ENCODE measurements at places on chromosomes 12 and 14.

DNA sequence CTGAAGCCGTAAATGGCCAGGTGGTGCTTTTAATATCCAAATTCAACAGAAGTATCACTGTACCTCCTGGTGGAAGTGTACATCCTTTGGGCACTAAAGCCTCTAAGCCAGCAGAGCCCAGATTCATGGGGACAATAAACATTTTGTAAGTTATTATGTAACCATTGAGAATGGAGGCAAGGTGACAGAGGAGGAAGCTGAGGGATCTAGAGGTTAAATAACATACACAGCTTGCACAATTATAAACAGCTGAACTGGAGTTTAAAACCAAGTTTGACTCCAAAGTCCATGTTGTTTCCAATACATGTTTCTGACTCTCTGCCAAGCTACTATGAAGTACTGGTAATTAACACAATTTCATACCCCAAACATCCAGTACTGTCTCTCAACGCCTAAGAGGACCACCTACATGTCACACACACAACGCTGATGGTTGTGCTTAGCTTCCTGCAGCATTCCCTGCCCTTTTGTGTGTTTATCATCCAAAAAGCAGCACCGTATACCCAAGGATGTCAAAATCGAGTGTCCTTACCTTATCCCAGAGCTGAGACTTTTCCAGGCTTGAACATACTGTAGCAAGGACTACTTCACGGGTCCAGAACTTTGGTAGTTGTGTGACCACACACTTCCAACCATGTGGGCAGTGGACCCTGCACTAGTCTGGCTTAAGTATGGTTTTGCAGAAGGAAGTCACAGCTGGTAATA, 41.3 kb downstream of the EGLN3 start:
- no peak for DNase-seq

- no peak for DNase-seq
These were observed 506 bp downstream of the EMP1 start for GRCh38 chr12:13197032-13197431.

DNA sequence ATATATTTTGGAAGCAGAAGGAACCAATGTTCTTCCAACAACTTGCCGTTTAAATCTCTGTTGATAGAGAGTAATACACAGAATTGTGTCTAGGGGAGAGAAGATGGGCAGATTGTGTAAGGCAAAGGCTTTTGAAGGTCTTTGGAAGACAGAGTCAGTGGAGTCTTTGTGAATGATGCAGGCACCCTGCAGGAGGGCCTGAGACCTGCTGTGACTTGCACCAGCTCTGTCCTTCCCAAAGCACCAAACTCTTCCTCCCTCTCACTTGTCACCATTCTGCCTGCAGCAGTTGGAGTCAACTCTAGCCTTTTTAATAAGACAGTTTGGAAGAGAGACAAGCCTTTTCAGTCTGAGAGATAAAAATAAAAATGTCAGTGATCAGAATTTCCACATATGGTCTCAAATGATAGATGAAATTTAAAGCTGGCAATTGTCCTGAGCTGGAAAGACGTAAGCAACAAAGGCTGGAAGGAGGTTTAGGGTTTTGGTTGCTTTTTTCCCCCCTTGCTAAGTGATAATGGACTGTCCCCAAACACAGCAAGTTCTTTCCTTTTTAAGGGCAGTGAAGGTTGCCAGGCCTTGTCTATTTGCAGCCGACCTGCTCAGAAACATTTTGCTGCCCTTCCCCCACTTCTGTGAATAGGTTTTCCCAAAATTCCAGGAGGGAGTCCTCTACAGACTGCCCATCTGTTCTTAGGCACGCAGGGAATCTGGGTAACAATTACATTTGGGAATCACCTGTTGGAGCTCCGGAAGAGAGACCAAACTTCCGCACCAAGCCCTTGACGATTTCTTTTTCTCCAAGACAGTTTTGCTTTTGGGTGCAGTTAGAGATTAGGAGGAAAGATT, 103.0 kb upstream of the NTF3 start:
- no peak for DNase-seq

DNA sequence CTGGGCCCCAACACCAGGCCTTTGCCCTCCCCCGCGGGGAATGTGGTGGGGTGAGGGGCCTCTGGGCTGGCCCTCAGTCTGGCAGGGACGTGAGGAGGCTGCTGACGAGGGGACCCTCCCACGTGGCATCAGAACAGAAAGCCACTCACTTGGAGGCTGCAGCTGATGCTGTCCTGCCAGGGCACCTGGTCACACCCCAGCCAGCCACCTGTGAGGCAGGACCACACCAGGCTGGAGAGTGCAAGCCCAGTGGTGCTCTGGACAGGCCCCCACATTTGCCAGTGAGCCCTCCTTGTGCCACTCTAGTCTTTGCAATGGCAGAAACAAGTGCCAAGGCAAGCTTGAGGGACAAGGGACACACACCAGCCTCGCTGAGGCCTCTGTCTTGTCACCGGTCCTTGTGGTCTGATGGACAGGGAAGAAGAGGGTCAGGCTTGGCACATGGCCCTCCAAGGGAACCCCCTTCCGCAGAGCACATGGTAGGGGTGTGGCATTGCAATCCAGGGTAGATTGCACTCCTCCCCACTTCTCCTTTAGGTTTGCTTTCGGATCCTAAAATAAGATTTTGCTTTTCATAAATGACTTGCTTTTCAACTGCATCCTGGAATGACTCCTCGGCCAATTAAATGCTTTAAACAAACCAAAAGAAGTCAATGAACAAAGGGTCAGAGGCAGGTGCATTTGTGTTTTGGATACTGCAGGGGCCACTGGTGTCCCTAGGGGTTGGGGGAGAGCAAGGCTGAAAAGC, 53.7 kb downstream of the CCDC88C start:
- no peak for DNase-seq

DNA sequence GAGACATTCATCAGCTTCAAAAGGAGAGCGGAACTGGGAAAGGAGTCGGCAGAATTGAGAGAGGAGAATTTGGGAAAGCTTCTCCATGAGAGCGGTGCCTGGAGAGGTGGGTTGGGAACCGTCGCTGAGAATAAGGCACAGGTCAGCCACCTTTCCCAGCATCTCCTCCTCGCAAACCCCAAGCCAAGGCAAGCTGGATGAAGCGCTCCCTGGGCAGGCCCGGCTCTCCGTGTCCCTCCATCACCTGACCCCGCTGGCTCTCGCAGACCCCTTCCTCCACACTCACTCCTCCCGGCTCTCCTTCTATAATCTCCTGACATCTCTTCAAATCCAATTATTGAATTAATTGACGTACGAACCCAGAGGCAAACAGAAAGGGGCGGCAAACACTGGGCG, 18.9 kb upstream of the ATP5MC2 start:
- no peak for DNase-seq

- no peak for DNase-seq
These were observed 337.6 kb upstream of the CLEC14A start for GRCh38 chr14:38593476-38593875.

- no peak for DNase-seq
These were observed 34.4 kb downstream of the DDX51 start for GRCh38 chr12:132109741-132110140.

GRCh38 chr12:45292486-45293195, 76.7 kb downstream of the ANO6 start:
- no peak for DNase-seq

GRCh38 chr12:47114481-47114892, 34.7 kb upstream of the AMIGO2 start:
- DNase-seq, result no peak

DNA sequence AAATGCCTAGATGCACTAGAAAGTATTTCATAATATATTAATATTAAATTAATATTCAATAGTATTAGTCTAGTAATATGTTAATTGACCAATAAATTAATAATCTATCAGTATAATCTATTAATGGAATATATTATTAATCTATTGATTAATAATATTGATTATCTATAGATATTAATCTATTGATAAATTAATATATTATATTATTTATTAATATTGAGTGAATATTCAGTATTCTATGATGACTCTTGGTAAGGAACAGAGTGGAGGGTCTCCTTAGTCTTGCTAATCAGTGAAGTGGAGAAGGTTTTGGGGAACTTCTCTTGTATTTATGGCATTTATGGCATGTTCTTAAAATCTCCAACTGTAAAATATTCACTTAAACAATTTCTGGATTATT, 679.3 kb upstream of the FLRT2 start:
- no peak for DNase-seq

DNA sequence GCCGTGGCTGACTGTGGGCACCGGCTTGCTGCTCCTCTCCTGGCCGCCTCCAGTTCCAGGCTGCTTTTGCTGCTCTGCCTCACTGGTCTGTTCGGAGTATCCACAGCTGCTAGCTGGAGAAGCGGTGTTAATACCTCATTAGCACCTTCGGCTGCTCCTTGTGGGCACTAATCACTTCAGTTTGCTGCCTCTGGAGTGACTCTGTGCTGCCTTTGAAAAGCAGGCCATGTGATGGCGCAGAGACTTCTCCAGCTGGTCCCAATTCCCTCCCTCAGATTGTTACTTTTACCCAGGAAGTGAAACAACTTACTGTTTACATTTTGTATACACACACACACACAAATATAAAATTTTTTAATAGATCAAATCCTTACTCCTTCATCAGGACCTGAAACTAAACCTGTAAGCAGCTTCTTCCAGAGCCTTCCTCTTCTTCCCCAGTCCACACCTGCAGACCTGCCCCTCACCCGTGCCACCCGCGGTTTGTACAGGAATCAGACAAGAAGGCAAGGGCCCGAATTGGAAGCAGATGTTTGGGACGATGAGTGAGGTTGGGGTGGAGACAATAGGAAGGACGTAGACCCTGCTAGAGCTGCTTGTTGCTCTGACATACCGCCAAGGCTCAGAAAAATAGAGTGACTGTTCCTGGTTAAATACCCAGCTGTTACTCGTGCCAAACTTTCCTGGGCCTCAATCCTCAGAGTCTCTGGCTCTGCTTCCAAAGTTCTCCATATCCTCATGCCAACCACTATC, 41.5 kb upstream of the LTBP2 start:
- DNase-seq, result no peak

- DNase-seq, result no peak
These were observed 27.3 kb upstream of the CHPT1 start for GRCh38 chr12:101670007-101670671.

- DNase-seq, result no peak
These were observed 170.0 kb downstream of the ZFP36L1 start for GRCh38 chr14:68622856-68623255.

- DNase-seq, result no peak
These were observed 10.8 kb upstream of the PSMA6 start for GRCh38 chr14:35281341-35281740.

GRCh38 chr14:105502446-105503295, 11.6 kb downstream of the TEDC1 start:
- DNase-seq, result no peak

- no peak for DNase-seq
These were observed 94.3 kb downstream of the SLC25A21 start for GRCh38 chr14:37078131-37078530.

DNA sequence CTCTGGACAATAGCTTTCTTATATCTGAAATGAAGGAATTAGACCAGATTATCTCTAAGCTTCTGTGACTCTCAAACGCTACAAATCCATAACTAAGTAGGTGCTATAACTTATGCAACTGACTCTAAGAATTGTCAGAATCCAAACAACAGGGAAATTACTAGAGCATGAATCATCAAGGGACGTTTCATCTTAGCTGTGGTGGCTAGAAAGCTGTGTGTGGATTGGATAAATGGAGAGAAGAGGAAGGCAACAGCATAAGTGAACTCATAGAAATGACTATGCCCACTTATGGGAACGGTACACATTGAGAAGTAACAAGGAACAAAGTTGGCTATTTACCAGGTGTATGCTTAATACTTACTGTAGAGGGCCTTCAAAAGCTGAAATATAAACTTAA, 96.0 kb upstream of the NEDD1 start:
- DNase-seq, result no peak

- no peak for DNase-seq
These were observed 12.2 kb upstream of the CALCOCO1 start for GRCh38 chr12:53739214-53740129.

DNA sequence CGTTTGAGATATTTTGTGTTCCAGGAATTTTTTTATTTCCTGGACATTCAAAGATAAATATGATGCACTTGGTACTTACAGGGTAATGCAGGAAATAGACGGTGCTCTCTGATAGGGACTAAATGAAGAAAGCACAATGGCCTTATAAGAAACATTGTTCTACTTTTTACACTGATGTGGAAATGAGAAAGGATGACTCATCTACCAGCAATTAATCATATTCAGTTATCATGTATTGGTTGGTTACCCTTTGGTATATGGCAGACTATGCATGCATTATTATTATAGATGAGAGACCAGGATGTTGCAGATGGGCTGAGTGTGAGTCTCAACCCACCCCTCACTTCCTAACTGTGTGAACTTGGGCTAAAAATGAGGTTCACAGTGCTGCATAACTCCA, 222.2 kb downstream of the FLRT2 start:
- DNase-seq, result no peak

GRCh38 chr14:95535226-95536021, 574 bp downstream of the GLRX5 start:
- DNase-seq, result no peak

GRCh38 chr14:63770187-63770807, 42.4 kb upstream of the SGPP1 start:
- DNase-seq, result no peak

- DNase-seq, result no peak
These were observed 42.9 kb upstream of the TESC start for GRCh38 chr12:117142094-117142493.

- no peak for DNase-seq
These were observed 3.6 kb downstream of the YBX3 start for GRCh38 chr12:10719482-10719881.

- no peak for DNase-seq
These were observed 427.5 kb downstream of the SNAPC1 start for GRCh38 chr14:62189698-62190097.

GRCh38 chr14:104290058-104290667, 151.8 kb downstream of the KIF26A start:
- no peak for DNase-seq

- no peak for DNase-seq
These were observed 95.1 kb upstream of the COCH start for GRCh38 chr14:30779210-30779609.

DNA sequence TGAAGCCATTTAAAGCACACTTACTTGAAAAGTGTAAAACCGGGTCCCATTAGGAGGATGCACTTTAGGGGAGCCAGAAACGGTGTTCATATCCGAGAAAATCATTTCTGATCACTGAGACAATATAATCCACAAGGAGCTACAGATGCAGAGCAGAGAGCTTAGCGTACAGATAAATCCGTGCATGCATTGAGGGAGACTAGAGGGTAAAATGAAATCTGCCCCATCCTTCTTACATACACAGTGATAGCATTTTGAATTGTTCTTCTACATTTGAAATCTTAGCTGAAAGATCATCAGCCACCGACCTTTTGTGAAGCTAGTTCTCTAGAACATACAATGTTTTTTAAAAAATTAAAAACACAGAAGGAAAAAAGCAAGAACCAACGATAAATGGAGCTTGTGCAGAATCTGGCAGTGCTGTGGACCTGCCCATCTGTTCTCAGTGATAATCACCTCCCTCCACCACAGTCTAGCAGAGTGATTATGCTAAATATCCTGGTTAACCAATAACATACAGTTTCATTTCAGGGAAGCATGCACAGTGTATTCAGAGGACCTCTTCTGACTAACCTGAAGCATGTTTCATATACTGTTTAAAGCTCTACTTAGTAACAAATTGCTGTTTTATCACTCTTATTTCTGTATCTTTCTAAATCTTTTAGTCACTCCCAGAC, 161.1 kb downstream of the PPFIA2 start:
- DNase-seq, result no peak

- no peak for DNase-seq
These were observed 6.1 kb downstream of the KRT81 start for GRCh38 chr12:52285172-52285745.
